ENCODE measurements at places on chromosomes 13 and 19.

GRCh38 chr13:49315756-49316482 lies 68.2 kb downstream of the CDADC1 start:
- peak; percentile 10 for DNase-seq

DNA sequence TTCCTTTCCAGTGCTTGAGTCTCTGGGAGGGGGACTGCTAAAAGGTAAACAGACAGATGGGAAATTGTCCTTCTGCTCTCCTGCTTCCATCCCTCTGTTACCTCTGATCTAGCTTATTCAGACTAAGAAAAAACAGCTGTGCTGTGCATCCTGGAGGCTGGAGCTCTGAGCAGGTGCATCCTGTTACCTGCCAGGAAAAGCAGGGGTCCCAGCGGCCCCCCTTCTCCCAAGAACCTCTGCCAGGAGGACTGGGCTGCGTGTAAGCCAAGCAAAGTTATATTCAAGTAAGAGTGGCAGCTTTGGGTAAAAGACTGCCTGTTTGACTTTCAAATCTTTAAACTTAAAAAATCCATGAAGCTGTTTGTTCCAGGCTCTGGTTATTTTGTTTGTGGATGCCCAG lies 75.1 kb downstream of the C13orf42 start:
- DNase-seq = no peak

DNA sequence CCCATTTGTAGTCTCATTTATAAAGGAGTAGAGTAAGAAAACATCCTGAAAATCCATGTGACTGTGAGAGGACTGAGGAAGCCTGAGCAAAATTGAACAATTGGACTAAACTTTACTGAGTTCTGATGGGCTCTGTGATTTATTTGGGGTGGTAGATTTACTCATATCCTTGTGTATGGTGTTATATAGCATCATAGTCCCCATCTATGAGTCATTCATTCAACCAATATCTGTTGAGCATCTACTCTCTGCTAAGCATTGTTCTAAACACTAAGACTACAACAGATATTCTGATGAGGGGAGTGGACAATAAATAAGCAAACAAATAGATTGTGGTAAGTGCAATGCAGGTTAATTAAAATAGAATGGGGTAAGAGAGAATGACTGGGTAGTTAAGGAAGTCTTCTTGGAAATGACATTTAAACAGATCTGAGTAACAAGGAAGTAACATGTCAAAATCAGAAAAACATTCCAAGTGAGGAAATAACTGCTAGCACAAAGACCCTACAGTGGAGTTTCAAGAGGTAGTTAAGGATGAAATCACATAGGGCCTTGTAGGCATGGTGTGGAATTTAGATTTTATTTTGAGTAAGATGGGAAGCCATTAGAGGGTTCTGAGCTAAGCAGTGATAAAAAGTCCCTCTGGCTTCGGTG lies 36.3 kb upstream of the MLNR start:
- DNase-seq = peak; percentile 17

- no peak for DNase-seq
Measured at GRCh38 chr13:37484056-37484455, 114.5 kb downstream of the POSTN start.

DNA sequence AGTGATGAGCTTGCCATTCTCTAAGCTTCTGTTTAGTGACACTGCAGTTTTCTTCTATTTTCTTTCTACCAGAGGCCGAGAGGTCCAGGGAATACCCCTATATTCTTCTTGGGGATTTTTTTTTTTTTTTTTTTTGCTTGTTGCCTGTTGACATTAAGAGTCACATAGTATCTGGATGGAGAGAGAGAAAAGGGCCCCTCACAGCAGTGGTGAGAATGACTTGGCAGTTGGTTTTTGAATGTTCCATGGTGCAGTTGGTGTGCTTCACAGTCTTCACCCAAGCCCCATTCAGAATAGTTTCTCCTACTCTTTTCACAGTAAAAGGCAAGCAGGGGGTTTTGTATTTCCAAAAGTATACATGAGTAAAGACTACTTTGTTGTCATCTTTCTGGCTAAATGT lies 577.9 kb downstream of the LMO7 start:
- DNase-seq = no peak

GRCh38 chr13:66344805-66345517 lies 885.2 kb downstream of the PCDH9 start:
- DNase-seq = no peak

DNA sequence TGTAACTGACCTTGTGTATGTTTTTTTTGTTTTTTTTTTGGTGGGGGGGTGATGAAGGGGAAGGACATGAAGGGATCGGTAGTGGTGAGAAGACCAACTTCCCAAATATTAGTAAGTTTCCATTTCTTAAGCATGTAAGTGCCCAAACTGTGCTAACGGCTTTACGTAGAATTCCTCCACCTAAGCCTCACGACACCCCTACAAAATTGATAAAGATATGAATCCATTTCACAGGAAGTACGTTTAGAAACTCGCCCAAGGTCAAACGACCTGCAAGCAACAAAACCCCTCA lies 649 bp downstream of the UQCRFS1 start:
- DNase-seq = no peak

DNA sequence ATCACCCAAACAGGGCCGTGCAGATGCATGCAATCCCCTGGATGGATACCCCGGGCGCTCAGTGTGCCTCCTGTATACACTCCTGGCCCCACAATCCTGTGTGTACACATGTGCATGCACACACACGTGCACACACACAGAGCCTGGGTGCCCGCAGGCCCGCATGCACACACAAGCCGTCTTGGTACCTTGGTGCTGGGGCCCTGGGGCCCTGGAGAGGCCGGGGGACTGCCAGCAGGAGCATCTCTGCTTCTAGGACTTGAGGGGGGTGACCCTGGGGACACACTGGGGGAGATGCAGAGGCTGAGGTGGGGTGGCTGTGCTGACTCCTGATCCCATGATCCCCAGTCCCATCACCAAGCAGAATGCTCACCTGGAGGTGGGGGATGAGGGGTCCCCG lies 15.6 kb upstream of the EPOR start:
- no peak for DNase-seq
